ENCODE measurements at places on chromosomes 13 and 19.

- no peak for DNase-seq
These were observed 72.9 kb downstream of the SHISA2 start for GRCh38 chr13:25978961-25979360.

DNA sequence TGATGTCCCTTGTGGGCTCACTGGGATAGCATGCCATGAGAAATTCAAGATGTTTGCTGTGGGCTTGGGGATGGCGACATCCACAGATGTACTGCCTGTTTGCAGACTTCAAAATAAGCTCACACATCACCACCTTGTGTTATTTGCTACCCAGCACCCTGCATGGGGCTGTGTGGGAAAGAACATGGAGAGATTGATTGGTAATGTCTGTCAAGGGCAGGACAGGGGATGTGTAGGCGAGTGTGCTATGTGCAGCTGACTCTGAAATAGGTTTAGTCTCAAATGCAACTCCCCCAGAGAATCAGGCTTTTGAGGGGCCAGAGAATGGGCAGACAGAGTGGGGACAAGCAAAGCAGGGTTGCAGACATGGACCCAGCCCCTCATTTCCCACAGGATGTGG lies 24.7 kb downstream of the PNPLA6 start:
- no peak for DNase-seq

- DNase-seq: no peak
These were observed 48.0 kb upstream of the KATNAL1 start for GRCh38 chr13:30355384-30355699.

DNA sequence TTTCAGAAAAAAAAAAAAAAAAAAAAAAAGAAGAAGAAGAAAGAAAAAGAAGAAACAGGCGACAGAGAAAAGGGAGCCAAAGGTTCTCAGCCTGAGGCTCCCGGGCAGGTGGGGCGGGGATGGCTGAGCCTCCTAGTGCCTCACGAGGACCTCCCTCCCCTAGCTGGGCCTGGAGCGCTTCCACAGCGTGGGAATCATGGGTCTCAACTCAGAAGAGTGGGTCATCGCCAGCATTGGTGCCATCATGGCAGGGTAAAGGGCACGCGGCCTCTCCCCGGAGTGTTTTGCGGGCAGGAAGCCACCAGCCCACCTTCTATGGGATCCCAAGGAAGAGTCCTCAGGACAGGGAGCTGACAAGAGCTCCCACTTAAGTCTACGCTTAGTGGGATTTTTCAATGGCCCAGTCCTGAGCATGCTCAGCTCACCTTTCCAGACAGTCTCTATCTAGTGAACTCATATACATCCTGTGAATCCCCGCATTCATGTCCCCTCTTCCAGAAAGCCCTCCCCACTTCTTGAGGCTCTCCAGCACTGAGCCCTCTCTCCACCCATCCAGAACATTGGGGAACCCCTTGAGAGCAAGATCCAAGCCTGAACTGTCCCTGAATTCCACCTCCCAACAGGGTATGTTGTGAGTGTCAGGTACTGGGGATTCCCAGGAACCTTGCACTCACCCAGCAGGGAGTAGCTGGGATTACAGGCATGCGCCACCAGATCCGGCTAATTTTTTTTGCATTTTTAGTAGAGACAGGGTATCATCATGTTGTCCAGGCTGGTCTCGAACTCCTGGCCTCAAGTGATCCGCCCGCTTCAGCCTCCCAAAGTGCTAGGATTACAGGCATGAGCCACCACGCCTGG lies 69.6 kb downstream of the ACSBG2 start:
- no peak for DNase-seq

DNA sequence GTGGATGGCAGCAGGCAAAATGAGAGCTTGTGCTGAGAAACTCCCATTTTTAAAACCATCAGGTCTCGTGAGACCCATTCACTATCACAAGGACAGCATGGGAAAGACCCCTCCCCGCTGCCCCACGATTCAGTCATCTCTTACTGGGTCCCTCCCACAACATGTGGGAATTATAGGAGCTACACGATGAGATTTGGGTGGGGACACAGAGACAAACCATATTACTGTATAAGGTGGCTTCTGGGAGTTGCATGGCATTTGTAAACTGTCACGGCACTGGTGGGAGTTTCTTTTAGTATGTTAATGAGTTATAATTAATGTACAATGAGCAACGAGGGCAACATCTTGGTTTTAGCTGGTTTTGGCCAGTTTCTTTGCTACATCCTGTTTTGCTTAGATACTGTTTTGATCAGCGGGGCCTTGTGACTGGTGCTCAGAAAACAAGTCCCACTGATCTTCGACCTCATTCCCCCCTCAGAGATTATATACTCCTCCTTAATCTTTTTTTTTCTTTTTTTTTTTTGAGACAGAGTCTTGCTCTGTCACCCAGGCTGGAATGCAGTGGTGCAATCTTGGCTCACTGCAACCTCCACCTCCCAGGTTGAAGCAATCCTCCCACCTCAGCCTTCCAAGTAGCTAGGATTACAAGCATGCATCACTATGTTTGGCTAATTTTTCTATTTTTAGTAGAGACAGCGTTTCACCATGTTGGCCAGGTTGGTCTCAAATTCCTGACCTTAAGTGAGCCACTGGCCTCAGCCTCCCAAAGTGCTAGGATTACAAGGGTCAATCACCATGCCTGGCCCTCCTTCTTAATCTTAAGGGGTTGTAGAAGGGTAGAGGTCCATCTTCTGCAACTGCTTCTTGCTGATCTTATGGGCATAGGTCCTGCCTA lies 21.3 kb upstream of the ZNF599 start:
- DNase-seq: peak; percentile 10

- no peak for DNase-seq
These were observed 42.0 kb downstream of the CAPN12 start for GRCh38 chr19:38702278-38702677.

- peak; percentile 81 for DNase-seq
These were observed 40.9 kb upstream of the UFM1 start for GRCh38 chr13:38308736-38309135.

GRCh38 chr13:98112456-98112855 lies 30.4 kb upstream of the FARP1 start:
- DNase-seq: no peak

GRCh38 chr19:32862173-32862572 lies 7.4 kb downstream of the SLC7A9 start:
- no peak for DNase-seq

GRCh38 chr13:111177921-111178320 lies 62.8 kb downstream of the ARHGEF7 start:
- DNase-seq: no peak

DNA sequence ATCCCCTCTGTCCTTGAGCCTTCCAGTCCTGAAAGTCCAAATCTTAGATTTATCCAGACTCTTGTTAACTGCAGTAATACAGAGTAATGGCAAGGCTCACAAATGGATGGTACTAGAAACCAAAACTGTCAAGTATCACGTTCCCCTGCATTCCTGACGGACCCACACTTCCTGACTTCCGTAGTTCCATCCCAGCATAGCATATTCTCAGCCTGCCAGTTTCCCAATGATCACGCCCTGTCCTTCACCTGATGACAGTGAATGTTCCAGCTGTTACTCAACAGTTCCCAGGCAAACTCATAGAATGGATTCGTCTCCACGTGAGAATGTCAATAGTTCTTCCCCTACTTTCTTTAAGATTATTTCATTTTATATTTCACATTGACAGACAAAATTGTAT lies 33.6 kb downstream of the SLC7A1 start:
- DNase-seq: no peak

- no peak for DNase-seq
These were observed 746.9 kb upstream of the PCDH9 start for GRCh38 chr13:67977066-67977465.

DNA sequence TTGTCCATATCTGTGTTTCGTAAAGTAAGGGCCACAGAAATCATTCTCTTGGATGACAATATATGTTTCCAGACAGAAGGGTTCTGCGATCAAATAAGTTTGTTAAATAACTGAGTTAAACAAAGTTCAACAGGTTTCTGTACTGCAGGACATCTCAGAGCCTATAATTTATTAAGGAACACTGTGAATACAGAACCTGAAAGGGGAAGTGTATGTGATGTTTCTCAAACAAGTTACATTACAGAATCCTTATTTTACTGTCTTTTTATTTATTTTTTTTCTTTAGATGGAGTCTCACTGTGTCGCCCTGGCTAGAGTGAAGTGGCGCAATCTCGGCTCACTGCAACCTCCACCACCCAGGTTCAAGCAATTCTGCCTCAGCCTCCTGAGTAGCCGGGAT lies 55.4 kb upstream of the GTF2F2 start:
- DNase-seq: no peak

- DNase-seq: no peak
These were observed 13.9 kb downstream of the TSKS start for GRCh38 chr19:49749055-49749716.

GRCh38 chr19:3805859-3806258 lies 19.7 kb upstream of the MATK start:
- DNase-seq: no peak

GRCh38 chr19:12834566-12834943 lies at the start of gene RTBDN:
RTBDN (minus strand) TSS chr19:12834579; CDS start chr19:12829979, 4,600 bp downstream.
- DNase-seq: peak; percentile 43

DNA sequence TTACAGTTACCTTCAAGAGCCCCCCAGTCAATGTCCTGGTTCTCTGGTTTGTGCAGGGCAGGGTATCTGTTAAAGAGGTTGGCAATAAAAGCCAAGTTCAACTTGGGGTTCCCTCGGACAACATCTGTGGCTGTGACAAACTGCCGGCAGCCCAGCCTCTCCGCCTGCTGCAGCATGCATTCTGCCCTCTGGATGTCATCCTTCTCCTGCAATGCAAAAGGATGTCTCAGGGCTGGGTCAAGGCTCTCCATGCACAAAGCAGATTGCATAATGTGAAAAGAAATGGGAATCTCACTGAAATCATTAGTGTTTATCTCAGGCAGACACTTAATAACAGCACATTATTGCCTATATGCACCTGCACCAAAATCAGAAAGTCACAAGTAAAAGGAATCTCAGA lies 35.1 kb downstream of the LCP1 start:
- peak; percentile 12 for DNase-seq

DNA sequence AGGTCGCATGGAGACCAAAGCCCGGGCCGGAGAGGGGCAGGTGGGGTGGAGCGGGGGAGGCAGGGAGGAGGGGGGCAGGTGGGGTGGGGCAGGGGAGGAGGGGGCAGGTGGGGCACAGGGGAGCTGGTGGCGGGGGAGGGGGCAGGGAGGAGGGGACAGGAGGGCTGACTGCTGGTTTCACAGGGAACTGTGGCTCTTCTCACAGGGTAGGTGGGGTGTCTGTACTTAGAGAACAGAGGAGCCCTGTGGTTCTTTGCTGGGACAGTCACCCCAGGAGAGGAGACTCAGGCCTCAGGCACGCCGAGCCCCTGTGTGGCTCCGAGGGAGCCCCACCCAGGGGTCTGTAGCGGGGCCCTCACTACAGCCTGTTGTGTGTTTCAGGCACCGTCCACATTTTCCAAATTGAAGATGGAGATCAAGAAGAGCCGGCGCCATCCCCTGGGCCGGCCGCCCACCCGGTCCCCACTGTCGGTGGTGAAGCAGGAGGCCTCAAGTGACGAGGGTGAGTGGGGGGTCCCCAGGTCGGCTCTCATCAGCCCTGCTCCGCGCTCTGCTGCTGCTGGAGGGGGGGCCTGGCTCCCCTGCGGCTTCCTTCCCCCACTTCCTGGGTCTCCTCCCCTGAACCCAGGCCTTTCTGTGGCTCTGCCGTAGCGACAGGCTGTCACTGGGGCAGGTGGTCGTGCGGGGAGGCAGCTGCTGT lies 162.7 kb downstream of the KDM4B start:
- no peak for DNase-seq

GRCh38 chr19:51427201-51427600 lies 9.8 kb upstream of the SIGLEC10 start:
- no peak for DNase-seq

DNA sequence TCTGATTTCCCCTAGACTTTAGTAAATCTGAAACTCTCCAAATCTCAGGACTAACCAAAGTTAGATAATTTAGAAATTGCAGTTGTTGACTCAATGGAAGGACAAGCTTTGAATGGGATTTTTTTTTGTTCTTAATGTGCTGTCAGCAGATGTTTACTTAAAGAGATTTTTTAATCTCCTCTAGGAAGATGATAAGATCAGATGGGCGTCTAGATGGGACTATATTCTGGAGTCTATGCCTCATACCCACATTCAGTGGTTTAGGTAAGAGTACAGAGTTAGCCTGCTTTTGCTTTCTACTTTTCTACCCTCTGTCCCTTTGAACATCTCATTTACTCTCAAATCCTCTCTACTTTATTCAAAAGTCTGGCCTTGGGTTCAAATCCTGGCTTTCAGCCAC lies 39.3 kb downstream of the TM9SF2 start:
- DNase-seq: no peak

- DNase-seq: no peak
These were observed 172.7 kb upstream of the ZNF507 start for GRCh38 chr19:32172566-32173160.

GRCh38 chr13:41274881-41275280 lies 11.5 kb upstream of the MTRF1 start:
- no peak for DNase-seq

Measured in NCI-H226 (cell line).